ENCODE measurements at places on chromosomes 12 and 14.
A peak's percentile ranks its signal among the peaks of the same experiment; 100 is the strongest.

- H3K4me3 ChIP-seq = no peak overlapping the region
- H3K27me3 ChIP-seq = no peaks in the 10 kb centered on the region
- H3K4me1 ChIP-seq = no peaks in the 10 kb centered on the region
- no peak for DNase-seq
- no peak overlapping the region for H3K27ac ChIP-seq
These were observed 220.6 kb downstream of the SYT1 start for GRCh38 chr12:79085106-79085682.

- peak overlapping the region; percentile 46 for H3K27ac ChIP-seq
- peaks cover 52% of the 10 kb centered on the region for H3K4me1 ChIP-seq
- no peak for DNase-seq
- H3K27me3 ChIP-seq = no peaks in the 10 kb centered on the region
- no peak overlapping the region for H3K4me3 ChIP-seq
- peaks cover 58% of the 10 kb centered on the region for H3K36me3 ChIP-seq
These were observed 163.6 kb downstream of the PRKCH start for GRCh38 chr14:61484826-61485584.

- H3K4me3 ChIP-seq = no peak overlapping the region
- peaks cover 15% of the 10 kb centered on the region for H3K27me3 ChIP-seq
- H3K36me3 ChIP-seq = no peaks in the 10 kb centered on the region
- no peaks in the 10 kb centered on the region for H3K4me1 ChIP-seq
- no peak overlapping the region for H3K27ac ChIP-seq
These were observed 33.4 kb upstream of the BHLHE41 start for GRCh38 chr12:26158078-26158764.

- peaks cover 7% of the 10 kb centered on the region for H3K4me1 ChIP-seq
- H3K36me3 ChIP-seq = no peaks in the 10 kb centered on the region
- H3K4me3 ChIP-seq = no peak overlapping the region
- no peak overlapping the region for H3K27ac ChIP-seq
- DNase-seq = no peak
- H3K27me3 ChIP-seq = peaks cover 2% of the 10 kb centered on the region
These were observed 123.3 kb downstream of the SLC38A6 start for GRCh38 chr14:61104358-61104757.

DNA sequence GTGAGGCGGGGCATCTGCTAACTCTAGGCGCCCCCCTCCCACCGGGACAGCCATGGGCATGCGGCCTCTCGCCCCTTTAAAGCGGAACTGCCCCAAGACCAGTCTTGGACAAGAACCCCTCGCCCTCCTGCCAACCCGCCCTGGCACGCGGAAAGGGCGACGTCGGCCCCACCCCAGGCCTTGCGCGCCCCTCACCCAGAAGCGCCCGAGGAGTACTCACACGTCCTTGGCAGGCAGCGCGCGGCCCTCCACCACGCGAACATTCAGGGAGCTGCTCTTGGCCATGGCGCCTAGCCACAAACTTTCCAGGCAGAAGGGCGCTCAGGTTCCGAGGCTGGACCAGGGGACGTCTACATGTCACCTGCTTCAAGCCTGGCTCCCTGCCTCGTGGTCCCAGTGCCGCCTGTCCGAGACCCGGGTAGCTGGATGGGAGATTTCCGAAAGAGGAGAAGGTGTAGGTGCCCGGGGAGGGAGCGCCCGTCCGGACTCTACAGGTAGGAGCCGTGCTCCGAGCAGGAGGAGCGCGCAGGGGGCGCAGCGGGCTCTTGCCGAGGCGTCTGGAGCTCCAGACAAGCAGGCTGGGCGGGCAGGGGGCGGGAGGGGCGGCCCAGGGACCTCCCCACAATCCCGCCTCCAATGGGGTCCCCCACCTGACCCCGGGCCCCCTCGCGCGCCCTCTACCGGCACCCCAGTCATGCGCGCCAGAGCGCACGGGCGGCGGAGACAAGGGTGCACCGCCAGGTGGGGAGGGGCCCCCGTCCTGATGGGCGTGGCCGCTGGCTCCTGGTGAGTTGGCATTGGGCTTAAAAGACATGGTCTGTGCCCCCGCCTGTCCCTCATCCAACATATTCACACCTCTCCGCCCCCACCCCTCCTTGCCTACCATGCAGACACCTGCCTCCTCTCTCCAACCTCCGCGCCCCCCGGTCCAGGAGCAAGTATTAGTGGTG, at the start of gene RASAL1:
Gene RASAL1, minus strand, starts transcription at position 584 of the 950 bp plus-strand sequence. Its CDS starts 299 bp downstream, at position 285.
- H3K4me3 ChIP-seq = peak within 1 kb of the TSS; percentile 81
- peaks cover 11% of the 10 kb centered on the region for H3K4me1 ChIP-seq
- no peaks in the 10 kb centered on the region for H3K36me3 ChIP-seq
- peaks cover 2% of the 10 kb centered on the region for H3K27me3 ChIP-seq
- peak within 1 kb of the TSS; percentile 79 for H3K27ac ChIP-seq
- peak; percentile 88 for DNase-seq

GRCh38 chr14:65892315-65892714, 479.8 kb downstream of the FUT8 start:
- H3K4me1 ChIP-seq = peaks cover 8% of the 10 kb centered on the region
- no peak for DNase-seq
- no peaks in the 10 kb centered on the region for H3K27me3 ChIP-seq
- no peak overlapping the region for H3K4me3 ChIP-seq
- H3K27ac ChIP-seq = no peak overlapping the region

DNA sequence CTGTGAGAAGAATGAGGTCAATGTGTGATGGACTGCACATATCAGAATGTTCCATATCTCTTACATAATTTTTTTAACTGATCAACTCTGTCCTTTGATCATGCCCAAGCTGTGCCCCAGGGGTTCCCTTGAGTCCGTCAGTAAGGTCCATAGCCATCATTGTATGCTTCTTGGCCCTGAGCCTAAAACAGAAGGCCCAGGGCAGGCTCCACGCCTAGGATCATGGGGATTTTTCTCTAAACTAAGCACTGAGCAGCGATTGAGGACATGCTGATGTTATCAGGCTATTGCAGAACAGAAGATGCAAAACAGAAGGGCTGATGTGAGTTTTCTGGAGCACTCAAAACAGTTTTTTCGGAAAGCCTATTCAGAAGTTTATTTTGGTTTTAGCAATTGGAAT, 20.9 kb downstream of the RNASE9 start:
- peaks cover 6% of the 10 kb centered on the region for H3K27me3 ChIP-seq
- no peak for DNase-seq
- H3K4me1 ChIP-seq = no peaks in the 10 kb centered on the region
- no peak overlapping the region for H3K4me3 ChIP-seq
- no peak overlapping the region for H3K27ac ChIP-seq

GRCh38 chr14:20857630-20858261, 33.4 kb upstream of the RNASE3 start:
- H3K27ac ChIP-seq = no peak overlapping the region
- no peak overlapping the region for H3K4me3 ChIP-seq
- peaks cover 20% of the 10 kb centered on the region for H3K27me3 ChIP-seq
- H3K4me1 ChIP-seq = peaks cover 5% of the 10 kb centered on the region

GRCh38 chr12:102956738-102957327, 641 bp upstream of the ASCL1 start:
- no peak overlapping the region for H3K27ac ChIP-seq
- peaks cover 2% of the 10 kb centered on the region for H3K36me3 ChIP-seq
- peak overlapping the region; percentile 63 for H3K4me3 ChIP-seq
- peaks cover 88% of the 10 kb centered on the region for H3K27me3 ChIP-seq
- peaks cover 21% of the 10 kb centered on the region for H3K4me1 ChIP-seq
- DNase-seq = no peak

- H3K4me1 ChIP-seq = peaks cover 8% of the 10 kb centered on the region
- H3K4me3 ChIP-seq = no peak overlapping the region
- H3K27me3 ChIP-seq = no peaks in the 10 kb centered on the region
These were observed 862 bp downstream of the KLRB1 start for GRCh38 chr12:9606736-9607372.

- H3K4me1 ChIP-seq = no peaks in the 10 kb centered on the region
- no peak overlapping the region for H3K4me3 ChIP-seq
- no peaks in the 10 kb centered on the region for H3K27me3 ChIP-seq
- no peak for DNase-seq
- no peak overlapping the region for H3K27ac ChIP-seq
These were observed 349.9 kb downstream of the ETNK1 start for GRCh38 chr12:22974865-22975264.

- H3K36me3 ChIP-seq = no peaks in the 10 kb centered on the region
- DNase-seq = no peak
- no peak overlapping the region for H3K4me3 ChIP-seq
These were observed 27.4 kb downstream of the GALNT16 start for GRCh38 chr14:69287098-69288010.

DNA sequence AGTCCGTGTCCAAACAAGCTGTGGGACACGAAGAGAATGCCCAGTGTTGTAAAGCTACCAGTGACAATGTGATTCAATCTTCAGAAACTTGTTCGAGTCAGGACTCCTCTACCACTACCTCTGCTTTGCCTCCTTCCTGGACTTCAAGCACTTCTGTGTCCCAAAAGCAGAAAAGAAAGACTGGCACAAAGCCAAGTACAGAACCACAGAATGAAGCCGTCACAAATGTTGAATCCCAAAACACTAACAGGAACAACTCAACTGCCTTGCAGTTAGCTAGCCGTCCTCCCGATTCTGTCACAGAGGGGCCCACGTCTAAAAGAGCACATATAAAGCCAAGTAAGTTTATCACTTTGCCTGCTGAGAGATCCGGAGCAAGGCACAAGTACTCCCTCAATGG, 284.9 kb downstream of the LRFN5 start:
- H3K27me3 ChIP-seq = no peaks in the 10 kb centered on the region
- DNase-seq = no peak
- no peak overlapping the region for H3K4me3 ChIP-seq
- no peaks in the 10 kb centered on the region for H3K36me3 ChIP-seq
- no peaks in the 10 kb centered on the region for H3K4me1 ChIP-seq
- no peak overlapping the region for H3K27ac ChIP-seq

GRCh38 chr12:47067176-47067575, 12.2 kb upstream of the PCED1B start:
- no peaks in the 10 kb centered on the region for H3K36me3 ChIP-seq
- H3K4me1 ChIP-seq = peaks cover 4% of the 10 kb centered on the region
- H3K27ac ChIP-seq = no peak overlapping the region

DNA sequence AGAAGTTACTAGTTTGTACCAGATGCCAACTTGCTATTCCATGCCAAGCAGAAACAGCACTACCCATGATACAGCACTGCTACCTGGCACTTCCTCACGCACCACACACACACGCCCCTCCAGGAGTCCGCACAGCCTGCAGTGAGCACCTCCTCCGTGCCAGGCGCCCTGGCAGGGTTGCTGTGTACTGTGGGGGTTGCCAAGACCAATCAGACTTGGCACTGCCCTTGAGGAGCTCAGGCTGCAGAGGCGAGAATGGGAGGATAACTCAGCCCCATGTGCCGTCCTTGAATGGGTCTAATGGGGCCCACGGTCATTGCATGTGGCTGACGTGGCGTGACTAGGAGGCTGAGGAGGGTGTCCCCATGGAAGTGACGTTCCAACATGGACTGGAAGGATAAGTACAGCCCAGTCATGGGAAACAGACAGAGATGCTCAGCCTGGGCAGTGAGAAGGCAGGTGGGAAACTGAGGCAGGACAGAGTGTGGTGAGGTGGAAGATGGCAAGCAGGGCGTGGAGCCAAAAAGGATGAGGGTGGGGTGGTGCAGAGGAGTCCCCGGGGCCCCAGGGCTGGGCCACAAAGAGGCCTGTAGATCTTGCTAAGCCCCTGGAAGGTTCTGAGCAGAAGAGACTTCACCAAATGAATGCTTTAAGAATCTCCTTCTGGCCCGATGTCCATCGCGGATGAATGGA, 65.3 kb upstream of the C14orf180 start:
- no peaks in the 10 kb centered on the region for H3K4me1 ChIP-seq
- no peaks in the 10 kb centered on the region for H3K36me3 ChIP-seq
- no peak overlapping the region for H3K27ac ChIP-seq
- no peak for DNase-seq
- H3K4me3 ChIP-seq = no peak overlapping the region

DNA sequence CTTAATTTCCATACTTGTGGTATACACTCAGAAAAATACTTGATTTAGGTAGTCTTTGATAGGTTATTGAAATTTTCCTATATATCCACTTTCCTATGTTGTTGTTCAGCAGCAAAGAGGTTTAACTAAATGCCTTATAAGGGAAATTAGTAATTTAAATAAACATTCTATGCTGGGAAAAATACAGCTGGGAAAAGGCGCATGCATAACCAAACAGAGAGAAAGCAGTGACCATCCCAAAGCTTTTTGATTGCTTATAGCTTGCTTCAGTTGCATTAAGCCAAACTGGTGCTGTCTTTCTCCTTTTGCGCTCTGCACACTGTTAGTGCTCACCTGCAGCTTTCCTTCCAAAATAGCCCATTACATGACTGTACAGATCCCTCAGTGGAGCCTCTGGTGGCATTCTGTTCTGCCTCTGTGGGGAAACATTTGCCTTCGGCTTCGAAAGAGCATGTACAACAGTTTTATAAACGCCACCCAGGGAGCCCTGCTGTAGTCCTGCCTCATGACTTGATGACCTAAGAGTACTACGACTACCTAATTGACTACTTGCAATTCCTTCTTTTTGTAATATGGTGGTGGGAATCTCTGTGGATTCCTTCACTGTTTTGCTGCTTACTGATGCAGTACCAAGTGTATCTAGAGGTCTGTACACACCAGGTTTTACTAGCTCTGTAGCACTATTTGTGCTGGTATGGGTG, 120.8 kb downstream of the RALGAPA1 start:
- H3K27me3 ChIP-seq = no peaks in the 10 kb centered on the region
- H3K36me3 ChIP-seq = no peaks in the 10 kb centered on the region
- no peaks in the 10 kb centered on the region for H3K4me1 ChIP-seq
- no peak overlapping the region for H3K27ac ChIP-seq

GRCh38 chr14:89702073-89702875, 252.3 kb downstream of the EFCAB11 start:
- H3K27ac ChIP-seq = peak overlapping the region; percentile 88
- H3K27me3 ChIP-seq = no peaks in the 10 kb centered on the region
- no peak for DNase-seq
- peaks cover 22% of the 10 kb centered on the region for H3K36me3 ChIP-seq
- peaks cover 31% of the 10 kb centered on the region for H3K4me1 ChIP-seq
- H3K4me3 ChIP-seq = peak overlapping the region; percentile 71

All from activated naive CD8-positive, alpha-beta T cell treated with anti-CD3 and anti-CD28 coated beads, Interleukin-2, amount 10 ng/mL, durations not matched to agents 7 days and 5 days (primary cell).